GM23338 (cell line): ENCODE measurements at places on chromosomes 7 and 10. TPM values are rescaled to one million over a fixed set of nuclear protein-coding genes. Genes with fewer than 3 reads are reported as not detected.

DNA sequence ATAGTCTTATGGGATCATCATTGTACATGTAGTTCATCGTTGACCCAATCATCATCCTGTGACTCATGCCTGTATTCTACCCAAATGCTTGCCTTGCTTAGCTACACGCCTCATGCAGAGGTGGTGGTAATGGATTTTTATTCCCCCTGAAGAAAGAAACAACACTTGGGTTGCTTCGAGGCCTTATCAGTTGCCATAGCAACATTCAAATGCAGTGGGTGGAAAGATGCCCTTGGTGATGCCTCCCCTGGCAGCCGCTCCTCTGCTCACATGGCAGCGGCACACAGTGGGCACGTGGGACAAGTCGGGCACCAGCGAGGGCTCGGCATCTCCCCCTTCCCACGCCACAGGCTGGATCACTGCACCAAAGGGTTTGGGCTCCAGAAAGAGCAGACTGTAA lies 54.0 kb upstream of the NMT2 start:
- no peaks in the 10 kb centered on the region for H3K27me3 ChIP-seq
- no peaks in the 10 kb centered on the region for H3K4me1 ChIP-seq
- no peak for DNase-seq
- H3K27ac ChIP-seq = no peak overlapping the region

- H3K27ac ChIP-seq = no peak overlapping the region
- no peak overlapping the region for H3K4me3 ChIP-seq
- DNase-seq = no peak
- no peaks in the 10 kb centered on the region for H3K4me1 ChIP-seq
- no peaks in the 10 kb centered on the region for H3K36me3 ChIP-seq
Observed at GRCh38 chr7:68043546-68043945, 1046.9 kb downstream of the TYW1 start.

DNA sequence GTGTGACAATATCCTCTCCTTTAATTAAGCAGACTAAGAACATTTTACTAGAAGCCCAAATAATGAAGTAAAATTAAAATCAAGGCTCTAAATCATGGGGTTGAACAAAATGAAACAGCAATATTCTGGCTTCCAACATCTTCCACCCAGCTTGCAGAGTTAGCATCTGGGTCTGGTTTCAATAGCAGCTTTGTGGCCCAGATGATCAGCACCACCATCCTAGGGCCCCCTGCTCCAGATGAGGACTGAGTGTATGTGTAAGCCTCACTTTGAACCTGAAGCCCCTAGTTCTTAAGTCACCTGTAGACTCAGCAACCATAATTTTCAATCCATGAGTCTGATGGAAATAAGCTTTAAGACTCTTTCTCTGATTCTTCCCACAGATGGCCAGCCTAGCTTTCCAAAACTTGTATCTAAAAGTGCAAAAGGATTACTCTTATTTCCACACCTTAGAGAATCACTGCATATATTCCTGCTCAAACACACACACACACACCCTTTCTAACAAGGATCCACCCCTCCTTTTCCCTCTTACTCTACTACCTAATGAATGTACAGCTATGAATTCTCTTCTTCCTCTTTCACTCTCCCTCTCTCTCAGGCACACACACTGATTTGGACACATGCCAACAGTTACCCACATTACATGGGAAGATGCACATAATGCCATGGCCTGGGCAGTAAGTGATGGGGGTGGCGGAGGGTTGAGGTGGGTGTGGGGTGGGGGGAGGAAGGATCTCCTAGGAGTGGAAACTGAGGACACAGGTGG lies 3.5 kb downstream of the DENND11 start:
- H3K4me1 ChIP-seq = peaks cover 49% of the 10 kb centered on the region
- H3K27me3 ChIP-seq = peaks cover 12% of the 10 kb centered on the region
- DNase-seq = no peak
- H3K36me3 ChIP-seq = no peaks in the 10 kb centered on the region
- H3K27ac ChIP-seq = no peak overlapping the region
- no peak overlapping the region for H3K4me3 ChIP-seq

GRCh38 chr10:31607481-31607880 lies 288.5 kb downstream of the ZEB1 start:
- H3K4me3 ChIP-seq = no peak overlapping the region
- no peak for DNase-seq
- no peak overlapping the region for H3K27ac ChIP-seq
- H3K36me3 ChIP-seq = no peaks in the 10 kb centered on the region
- H3K27me3 ChIP-seq = no peaks in the 10 kb centered on the region

- H3K36me3 ChIP-seq = no peaks in the 10 kb centered on the region
- no peak for DNase-seq
- no peak overlapping the region for H3K27ac ChIP-seq
- no peaks in the 10 kb centered on the region for H3K27me3 ChIP-seq
Observed at GRCh38 chr7:93945756-93946535, 24.4 kb downstream of the GNG11 start.

DNA sequence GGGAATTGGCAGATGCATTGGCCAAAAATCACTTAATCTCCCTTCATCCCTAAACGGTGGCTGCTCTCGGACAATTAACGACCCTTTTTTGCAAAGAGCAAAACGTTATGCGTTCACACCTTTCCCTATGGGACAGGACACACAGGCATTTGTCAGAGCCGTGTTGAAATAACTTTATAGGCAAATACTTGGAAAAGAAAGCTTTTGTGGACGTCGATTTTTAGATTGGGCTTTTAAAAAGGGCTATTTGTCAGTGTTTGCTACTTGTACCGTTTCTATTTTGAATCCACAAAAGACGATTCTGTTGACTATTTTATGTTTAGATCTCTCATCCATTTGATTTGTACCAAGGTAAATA lies 245.6 kb downstream of the SLC25A13 start:
- H3K27ac ChIP-seq = no peak overlapping the region
- H3K4me3 ChIP-seq = peak overlapping the region; percentile 65
- no peaks in the 10 kb centered on the region for H3K36me3 ChIP-seq
- H3K27me3 ChIP-seq = peaks cover 27% of the 10 kb centered on the region
- no peak for DNase-seq

- H3K27me3 ChIP-seq = no peaks in the 10 kb centered on the region
- H3K36me3 ChIP-seq = no peaks in the 10 kb centered on the region
- peak; percentile 71 for DNase-seq
- no peak overlapping the region for H3K4me3 ChIP-seq
Observed at GRCh38 chr10:121168545-121169216, 317.5 kb downstream of the WDR11 start.

DNA sequence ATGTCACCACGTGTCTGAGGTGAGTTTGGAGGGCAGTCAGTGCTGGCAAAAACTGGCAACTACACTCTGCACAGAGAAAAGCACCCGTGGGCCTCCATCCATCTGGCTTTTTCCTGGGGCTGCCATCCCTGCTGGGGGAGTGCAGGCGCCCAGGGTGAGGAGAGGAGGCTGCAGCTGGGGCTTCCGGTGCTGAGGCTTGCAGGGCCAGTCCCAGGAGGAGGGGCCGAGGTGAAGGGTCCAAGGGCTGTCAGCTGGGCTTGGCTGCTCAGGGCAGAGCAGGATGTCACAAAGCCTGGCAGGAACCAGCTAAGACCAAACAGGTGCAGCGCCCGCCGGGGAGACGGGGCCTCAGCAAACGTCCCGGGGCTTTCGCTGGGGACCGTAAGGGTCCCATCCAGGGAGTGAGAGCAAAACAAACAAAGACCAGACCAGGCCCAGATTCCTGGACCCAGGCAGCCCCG lies 77.2 kb downstream of the CFAP46 start:
- H3K4me1 ChIP-seq = no peaks in the 10 kb centered on the region
- no peaks in the 10 kb centered on the region for H3K27me3 ChIP-seq
- H3K27ac ChIP-seq = no peak overlapping the region
- H3K4me3 ChIP-seq = no peak overlapping the region

DNA sequence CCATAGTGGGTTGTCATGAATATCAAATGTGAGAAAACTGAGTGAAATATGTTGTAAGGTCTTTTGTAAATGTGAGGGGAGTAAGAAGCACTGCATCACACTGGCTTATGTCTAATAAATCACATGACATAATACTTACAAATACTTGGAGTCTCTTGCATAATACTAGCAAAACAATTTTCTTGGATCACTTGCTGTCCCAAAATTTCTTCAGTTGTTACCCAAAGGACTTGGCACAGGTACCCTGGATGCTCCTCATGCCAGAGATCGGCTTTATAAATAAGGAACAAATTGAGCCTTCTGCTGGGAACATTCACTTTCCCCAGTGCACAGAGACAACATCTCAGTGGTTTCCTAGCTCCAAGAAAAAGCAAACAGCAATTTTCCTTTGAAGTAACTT lies 5.0 kb upstream of the LRIT2 start:
- H3K27me3 ChIP-seq = no peaks in the 10 kb centered on the region
- H3K4me1 ChIP-seq = no peaks in the 10 kb centered on the region
- DNase-seq = no peak
- H3K4me3 ChIP-seq = no peak overlapping the region
- H3K36me3 ChIP-seq = no peaks in the 10 kb centered on the region

DNA sequence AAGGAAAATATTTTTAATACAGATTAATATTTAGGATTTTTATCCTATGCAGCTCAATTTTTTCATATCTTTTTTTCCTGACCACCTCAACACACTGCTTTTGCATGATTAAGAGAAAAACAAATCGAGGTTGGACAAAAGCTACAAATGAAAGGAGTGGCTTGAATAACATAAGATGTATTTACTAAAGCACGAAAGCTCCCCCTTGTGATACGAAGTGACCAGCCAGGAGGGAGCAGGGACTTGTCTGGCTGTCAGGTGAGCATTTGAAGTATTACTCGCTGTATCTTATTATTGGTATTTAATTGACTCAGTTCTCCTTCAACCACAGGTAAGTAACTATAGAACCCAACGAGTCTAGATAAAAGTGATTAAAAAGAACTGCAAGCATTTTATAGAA lies 265.2 kb upstream of the PHF14 start:
- H3K36me3 ChIP-seq = no peaks in the 10 kb centered on the region
- peak; percentile 73 for DNase-seq
- no peak overlapping the region for H3K4me3 ChIP-seq
- H3K4me1 ChIP-seq = no peaks in the 10 kb centered on the region
- no peaks in the 10 kb centered on the region for H3K27me3 ChIP-seq
- H3K27ac ChIP-seq = no peak overlapping the region

DNA sequence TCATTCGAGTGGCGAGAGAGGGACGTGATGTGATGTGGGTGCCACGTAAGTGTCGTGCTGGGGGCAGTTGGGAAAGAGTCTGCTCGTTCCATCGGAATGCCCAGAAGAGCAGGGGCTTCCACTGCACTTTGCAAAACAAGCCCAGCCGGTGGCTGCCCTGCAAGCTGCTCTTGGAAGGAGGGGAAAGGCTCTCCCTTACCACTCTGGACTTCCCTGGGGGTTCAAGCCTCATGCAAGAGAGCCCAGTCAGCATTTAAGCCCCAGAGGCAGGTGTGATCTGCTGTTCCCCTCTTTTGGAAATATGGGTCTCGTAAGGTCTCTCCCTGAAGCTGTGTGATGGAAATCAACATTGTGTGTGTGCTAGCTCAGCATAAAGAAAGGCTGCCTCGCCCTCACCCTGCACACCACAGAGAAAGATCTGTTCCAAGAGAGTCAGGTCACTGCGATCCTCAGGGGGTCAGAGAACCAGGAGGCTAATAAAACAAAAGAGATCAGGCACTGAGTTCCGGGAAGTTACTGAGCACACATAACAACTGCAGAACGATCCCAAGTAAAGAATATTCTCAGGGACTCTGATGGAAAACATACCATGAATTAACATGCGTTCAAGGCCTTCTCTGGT lies 212.5 kb downstream of the ADAM12 start:
- no peak overlapping the region for H3K27ac ChIP-seq
- H3K27me3 ChIP-seq = no peaks in the 10 kb centered on the region
- no peak for DNase-seq
- H3K36me3 ChIP-seq = no peaks in the 10 kb centered on the region

DNA sequence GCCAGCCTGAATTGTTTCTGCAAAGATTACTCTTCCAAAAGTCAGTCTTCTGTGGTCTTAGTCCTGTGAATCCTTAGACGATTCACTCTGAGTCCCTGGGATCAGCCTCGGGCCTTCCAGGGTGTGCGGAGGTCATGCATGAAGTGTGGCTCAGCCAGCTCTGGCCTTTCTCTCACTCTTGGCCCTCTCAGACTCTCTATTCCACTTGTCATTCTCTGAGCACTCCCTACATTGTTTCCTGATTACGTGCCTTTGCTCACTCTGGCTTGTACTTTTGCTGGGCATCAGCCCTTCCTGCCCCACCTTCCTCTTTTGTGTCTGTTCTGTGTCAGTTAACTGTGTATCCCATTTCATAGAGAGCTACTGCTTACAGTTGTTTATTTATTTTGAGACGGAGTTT lies 36.0 kb downstream of the CCNY start:
- no peak for DNase-seq
- no peak overlapping the region for H3K4me3 ChIP-seq
- H3K27me3 ChIP-seq = no peaks in the 10 kb centered on the region
- H3K4me1 ChIP-seq = peaks cover 4% of the 10 kb centered on the region; the same call in 1 of the 2 replicates
- H3K27ac ChIP-seq = no peak overlapping the region; the same call in 1 of the 2 replicates

DNA sequence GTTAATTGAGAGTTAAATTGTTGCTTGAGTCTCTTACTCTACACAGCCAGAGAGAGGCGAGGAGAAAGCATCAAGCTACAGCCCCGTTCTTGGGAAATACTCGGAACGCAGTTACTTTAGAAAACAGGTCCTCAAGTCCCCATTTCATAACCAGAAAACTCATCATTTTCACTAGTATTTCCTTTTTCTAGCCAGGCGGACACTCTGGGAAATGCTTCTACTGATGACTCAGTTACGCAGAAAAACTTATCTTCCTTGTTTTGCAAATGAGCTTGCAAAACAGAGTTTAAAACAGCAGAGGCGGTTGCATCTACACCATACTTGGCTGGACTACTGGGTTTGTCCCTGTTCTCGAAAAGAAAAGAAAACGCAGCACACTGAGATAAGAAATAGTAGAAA lies 111.4 kb upstream of the FGFR2 start:
- no peaks in the 10 kb centered on the region for H3K27me3 ChIP-seq
- DNase-seq = no peak
- no peaks in the 10 kb centered on the region for H3K36me3 ChIP-seq
- no peak overlapping the region for H3K4me3 ChIP-seq
- peaks cover 28% of the 10 kb centered on the region for H3K4me1 ChIP-seq

DNA sequence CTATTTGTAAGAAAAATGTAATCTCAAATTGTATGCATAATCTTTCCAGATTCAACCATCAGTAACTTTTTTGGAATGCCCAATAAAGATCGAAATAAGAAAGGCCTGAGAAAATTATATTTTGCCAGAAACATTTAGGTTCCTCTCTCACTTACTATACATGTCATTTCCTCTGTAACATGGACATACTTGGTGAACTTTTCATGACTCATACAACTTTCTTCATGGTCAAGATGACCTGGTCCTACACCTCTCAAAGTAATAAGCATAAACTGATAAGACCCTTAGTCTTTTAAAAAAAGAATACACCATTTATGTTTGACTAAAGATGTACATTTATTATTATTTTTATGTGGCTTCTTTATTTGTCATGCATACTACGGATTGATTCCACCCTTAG lies 125.3 kb downstream of the REEP3 start:
- no peak overlapping the region for H3K4me3 ChIP-seq
- H3K36me3 ChIP-seq = no peaks in the 10 kb centered on the region
- H3K27me3 ChIP-seq = no peaks in the 10 kb centered on the region
- peaks cover 6% of the 10 kb centered on the region; the same call in 1 of the 2 replicates for H3K4me1 ChIP-seq

Gene IFIT1
- 3.1 and 3.9 TPM in 2 replicates for total RNA-seq

Gene AFAP1L2
- total RNA-seq = 6.5 and 7.3 TPM in 2 replicates

Gene CNPY1
- 0.31 TPM in 1 of 2 replicates, not detected in the other for total RNA-seq

Gene TUBAL3
- not detected in 2 replicates for total RNA-seq

Gene RHOBTB1
- 13.2 and 24.8 TPM in 2 replicates for total RNA-seq

Gene ANXA8
- total RNA-seq = not detected in 2 replicates

Gene CBX3
- 249 and 272 TPM in 2 replicates for total RNA-seq

Gene TET1
- 82.5 and 90.5 TPM in 2 replicates for total RNA-seq

Gene MRC1
- total RNA-seq = 0.04 TPM in 1 of 2 replicates, not detected in the other

Gene CREB5
- 1.7 and 2.4 TPM in 2 replicates for total RNA-seq
